ENCODE measurements at places on chromosomes 2 and 18.

DNA sequence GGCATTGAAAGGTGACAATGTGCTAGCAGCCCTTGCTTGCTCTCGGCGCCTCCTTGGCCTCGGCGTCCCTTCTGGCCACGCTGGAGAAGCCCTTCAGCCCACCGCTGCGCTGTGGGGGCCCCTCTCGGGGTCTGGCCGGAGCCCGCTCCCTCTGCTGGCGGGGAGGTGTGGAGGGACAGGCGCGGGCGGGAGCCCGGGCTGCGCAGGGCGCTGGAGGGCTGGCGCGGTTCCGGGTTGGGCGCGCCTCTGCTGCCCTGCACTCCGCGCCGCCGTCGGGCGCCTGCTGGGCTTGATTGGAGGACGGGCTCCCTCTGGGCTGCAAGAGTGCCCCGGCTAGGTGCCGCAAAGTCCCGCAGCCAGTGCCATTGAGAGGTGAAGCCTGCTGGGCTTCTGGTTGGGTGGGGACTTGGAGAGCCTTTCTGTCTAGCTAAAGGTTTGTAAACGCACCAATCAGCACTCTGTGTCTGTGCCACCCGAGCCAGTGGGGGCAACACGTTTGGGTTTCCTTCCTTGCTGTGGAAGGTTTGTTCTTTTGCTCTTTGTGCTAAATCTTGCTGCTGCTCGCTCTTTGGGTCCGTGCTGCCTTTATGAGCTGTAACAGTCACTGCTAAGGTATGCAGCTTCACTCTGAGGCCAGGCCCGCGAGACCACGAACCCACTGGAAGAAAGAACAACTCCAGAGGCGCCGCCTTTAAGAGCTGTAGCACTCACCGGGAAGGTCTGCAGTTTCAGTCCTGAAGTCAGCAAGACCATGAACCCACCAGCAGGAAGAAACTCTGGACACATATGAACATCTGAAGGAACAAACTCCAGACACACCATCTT is 14.8 kb upstream of the IMP4 start:
- DNase-seq = no peak

- peak; percentile 57 for DNase-seq
Measured at GRCh38 chr18:37778417-37779165, 213.0 kb upstream of the CELF4 start.

- DNase-seq = no peak
Measured at GRCh38 chr2:30305235-30305634, 73.9 kb downstream of the LBH start.

- DNase-seq = no peak
Measured at GRCh38 chr2:102184568-102184967, 2.3 kb upstream of the IL1RL2 start.

DNA sequence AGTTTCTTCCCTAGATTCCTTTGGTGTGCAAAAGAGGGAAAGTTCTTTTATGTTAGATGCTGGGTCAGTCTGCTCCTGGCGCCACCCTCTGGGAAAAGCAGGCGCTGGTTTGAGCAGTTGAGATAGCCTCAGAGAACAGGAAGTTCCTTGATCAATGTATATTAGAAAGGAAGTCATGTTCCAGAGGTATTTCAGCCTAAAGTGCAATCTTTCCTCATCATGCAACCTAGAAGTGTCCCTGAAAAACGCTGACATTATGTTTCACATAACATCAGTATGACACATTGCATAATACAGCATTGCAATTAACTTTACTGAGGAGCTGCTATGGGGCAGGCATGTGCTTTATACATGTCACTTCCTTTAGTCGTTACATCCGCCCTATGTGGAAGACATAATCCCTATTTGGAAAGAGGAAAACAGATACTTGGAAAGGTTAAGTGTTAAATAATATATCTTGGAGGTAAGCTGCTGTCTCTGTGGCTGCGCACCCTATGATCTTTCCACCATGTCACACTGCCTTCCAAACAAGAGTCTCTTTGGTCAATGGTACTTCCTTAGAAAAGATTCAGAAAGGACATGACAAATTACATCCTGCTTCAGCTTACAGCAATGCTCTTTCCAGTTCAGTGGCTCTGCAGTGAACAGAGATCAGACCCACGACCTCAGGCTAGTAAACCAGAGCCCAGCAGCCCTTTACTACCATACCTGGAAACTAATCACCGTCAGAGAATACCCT is 369.7 kb downstream of the RAD51AP2 start:
- peak; percentile 59 for DNase-seq

- no peak for DNase-seq
Measured at GRCh38 chr18:5998166-5998881, 103.0 kb upstream of the TMEM200C start.

Data from suppressor macrophage (primary cell).